ENCODE measurements at places on chromosomes 11 and 22.

DNA sequence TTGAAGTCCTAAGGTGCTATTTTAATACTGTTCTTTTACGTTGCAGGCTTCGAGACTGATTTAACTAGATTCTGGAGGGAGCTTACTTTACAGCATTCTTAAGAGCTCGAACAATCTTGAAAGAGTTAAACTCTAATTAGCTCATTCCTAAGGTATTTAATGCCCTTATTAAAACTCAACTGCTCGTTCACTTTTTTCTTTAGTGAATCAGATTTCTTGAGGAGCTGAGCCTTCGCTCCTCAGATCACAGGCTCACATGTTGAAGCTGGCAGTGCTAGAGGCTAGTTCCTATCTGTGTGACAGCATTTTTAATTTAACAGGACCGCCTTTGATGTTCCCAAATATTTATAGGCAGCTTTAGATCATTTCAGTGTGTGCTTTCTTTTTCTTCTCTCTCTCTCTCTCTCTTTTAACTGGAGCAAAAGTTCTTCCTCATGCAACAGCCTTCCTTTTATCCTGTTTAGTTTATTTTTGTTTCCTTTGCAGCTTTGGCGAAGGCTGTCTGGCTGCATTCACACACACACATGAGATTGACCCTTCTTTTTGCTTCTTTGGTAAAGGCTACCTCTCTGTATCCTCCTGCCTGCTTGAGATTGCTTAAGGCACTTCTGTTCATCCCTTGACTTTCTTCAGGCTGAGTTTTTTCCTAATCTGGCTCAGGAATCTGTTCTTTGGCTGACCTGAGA, 21.0 kb downstream of the ZNRF3 start:
- DNase-seq, result no peak

DNA sequence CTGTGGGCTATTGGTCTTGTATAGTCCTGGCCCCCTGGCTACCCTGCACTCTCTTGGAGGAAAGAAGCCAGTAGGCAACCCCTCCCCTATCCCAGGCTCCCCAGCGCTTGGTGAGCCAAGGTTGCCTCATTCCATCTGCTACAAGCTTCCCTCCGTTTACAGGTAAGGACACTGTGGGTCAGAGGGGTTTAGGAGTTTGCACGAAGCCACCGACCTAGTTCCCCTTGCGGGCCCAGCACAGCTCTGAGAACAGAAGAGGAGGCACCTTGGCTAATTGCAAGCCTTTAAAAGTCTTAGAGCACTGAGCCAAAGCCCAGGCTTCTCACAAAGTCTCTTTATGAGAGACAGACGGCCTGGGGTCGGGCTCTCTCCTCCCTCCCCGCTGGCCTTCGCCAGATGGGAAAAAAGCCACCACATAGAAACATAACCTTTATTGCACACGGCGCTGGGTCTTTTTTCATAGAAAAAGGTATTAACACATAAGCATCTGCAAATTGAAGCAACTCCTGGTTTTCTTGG, 99.8 kb downstream of the CEP164 start:
- DNase-seq, result no peak

- no peak for DNase-seq
These were observed 1.7 kb downstream of the PGR start for GRCh38 chr11:101127699-101128570.

DNA sequence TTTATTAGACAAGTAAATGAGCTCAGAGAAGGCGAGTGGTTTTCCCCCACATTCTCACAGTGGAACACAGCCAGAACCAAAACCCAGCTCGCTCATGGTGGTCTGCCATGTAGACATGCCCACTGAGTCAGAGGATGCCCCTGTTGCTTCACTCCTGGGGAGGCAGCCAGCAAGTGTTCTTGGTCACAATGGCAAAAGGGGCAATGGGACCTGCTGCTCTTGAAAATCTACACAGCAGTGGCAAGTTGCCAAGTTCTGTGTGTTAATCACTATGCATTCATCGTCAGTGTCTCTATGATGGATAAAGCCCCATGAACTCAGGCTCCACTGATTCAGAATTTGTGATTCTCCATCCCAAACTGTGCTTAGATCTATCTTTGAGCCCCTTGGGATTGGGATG, 64.7 kb upstream of the TBCEL start:
- no peak for DNase-seq

Data from NCI-H1048 (cell line).